Renal cortex interstitium (tissue), 15 donors: ENCODE measurements at places on chromosomes 4 and X.
A peak's percentile ranks its signal among the peaks of the same experiment; 100 is the strongest.

DNA sequence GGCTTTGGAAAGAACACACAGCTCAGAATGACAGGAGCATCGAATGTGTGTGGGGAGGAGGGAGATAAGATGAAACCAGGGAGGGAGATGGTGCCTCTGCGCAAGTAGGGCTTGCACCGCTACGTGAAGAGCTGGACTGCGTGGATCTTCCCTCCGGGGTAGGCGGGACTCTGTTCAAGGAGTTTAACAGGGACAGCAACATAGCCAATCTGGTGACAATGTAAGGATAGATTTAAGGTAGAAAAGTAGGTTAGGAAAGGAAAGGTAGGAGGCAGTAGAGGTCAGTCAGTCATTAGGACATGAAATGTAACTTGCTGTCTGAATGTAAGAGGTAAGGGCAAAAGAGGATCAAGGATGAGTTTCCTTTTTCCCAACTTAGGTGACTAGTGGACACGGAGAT, 152.5 kb downstream of the DCTD start:
- DNase-seq, result no peak

GRCh38 chr4:39881789-39882188, 95.9 kb downstream of the PDS5A start:
- DNase-seq, result no peak

DNA sequence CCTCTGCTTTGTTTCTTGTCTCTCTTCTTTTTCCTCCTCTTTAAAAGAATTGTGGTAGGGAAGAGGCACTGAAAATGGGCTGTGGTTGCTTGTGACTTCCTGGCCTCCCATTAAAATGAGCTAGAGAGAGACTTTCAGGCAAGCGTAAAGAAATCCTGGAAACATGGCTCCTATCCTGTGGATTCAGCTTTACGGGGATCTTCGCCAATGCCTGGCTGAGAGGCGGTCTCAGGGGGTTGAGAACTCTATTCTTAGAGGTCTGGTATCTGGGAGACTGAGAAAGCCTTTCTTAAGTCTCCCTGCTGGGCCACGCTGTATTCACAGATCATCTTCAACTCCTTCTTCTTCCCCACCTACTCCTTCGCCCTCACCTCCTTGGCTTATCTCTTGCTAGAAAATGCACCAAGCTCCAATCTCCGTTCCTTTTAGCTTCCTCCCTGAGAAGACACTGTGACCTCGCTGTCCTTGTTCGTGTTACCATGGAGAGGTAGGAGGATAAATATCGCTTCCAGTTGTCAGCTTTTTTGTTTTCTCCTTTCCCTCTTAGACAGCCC, 542 bp upstream of the KLF8 start:
- DNase-seq, result no peak

DNA sequence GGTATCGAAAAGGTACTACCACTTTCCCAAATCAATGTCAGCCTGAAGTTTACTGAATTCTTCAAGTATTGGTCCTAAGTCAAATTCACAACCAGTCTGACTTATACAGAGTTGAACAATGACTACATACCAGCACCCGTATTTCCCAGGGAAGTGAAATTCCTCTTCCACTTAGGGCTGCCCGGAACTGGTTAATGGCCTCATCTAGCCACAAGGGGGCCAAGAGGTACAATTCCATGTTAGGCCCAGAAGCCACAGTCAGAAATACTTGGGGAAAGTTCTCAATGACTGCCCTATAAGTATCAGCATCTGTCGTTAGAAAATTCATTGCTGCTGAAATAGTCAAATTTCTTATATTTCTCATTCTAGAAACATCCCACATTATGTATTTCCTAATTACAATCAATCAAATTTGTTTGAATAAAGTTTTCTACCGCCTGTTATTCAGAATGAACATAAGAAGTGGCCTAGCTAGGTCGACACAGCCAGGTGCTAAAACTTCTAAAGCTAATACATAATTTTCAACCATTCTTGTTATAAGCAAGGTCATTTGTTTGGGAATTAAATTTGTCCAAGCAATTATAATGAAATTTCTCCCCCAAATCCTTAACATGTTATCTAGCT, 5.6 kb upstream of the PCDH7 start:
- no peak for DNase-seq

DNA sequence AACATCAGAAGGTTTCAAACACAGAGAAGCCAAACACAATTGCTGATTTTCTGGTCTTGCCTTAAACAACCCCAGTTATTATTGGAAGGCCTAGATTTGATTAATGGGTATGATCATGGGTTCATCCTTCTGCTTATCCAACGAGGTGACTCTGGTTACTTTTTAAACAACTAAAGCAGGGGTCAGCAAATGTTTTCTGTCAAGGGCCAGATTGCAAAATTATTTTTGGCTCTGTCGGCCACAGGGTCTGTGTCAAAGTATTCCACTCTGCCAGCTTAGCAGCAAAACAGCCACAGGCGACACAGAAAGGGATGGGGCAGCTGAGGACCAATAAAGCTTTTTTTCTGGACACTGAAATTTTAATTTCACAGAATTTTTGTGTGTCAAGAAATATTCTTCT, 249.1 kb upstream of the STS start:
- DNase-seq, result no peak

- DNase-seq, result no peak
Observed at GRCh38 chrX:51737091-51737490, 6.2 kb upstream of the GSPT2 start.

DNA sequence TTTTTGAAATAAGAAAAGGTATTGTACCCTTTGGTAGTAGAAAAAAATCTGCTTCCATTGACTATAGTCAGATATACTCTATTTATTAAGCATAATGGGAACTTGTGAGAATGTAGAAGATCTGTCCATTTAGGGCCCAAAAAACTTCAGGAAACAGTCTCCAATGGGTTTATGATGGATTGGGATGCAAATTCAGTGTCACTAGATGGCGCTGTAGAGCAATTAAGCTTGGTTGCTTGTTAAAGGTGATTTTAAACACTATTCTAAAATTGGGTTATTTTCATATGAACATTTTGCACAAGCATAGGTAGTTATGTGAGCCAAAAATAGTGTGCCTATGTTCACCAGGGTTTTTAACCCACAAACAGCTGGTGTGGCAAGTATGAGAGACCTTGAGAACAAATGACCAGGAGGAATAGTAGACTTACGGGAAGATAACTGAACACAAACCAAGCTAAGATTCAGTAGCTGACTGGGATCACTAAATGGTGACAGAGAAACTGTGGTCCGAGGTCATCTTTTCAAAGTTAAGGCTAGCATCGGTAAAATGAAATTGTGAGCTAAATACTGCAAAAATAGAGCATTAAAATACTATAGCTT, 80.3 kb upstream of the LSM6 start:
- peak; percentile 17 for DNase-seq

- DNase-seq, result no peak
Observed at GRCh38 chr4:107714256-107714655, 5.8 kb downstream of the PAPSS1 start.

DNA sequence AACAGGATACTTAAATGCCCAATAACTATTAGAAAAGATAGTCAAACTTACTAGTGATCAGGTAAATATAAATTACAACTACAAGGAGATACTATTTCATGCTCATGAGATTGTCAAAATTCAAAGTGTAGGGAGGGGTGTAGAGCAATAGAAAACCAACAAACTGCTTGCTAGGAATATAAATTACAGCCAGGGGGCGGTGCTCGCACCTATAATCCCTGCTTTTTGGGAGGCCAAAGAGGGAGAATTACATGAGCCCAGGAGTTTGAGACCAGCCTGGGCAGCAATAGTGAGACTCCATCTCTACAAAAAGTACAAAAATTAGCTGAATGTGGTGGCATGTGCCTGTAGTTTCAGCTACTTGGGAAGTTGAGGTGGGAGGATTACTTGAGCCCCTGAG, 556.5 kb upstream of the NR3C2 start:
- no peak for DNase-seq

- DNase-seq, result no peak
Observed at GRCh38 chrX:16319929-16320328, 152.6 kb downstream of the MAGEB17 start.

- DNase-seq, result peak; percentile 13
Observed at GRCh38 chrX:84186603-84187532, 1.1 kb downstream of the RPS6KA6 start.
